ENCODE measurements at places on chromosomes 11 and 22.

GRCh38 chr22:25395468-25395867, 169.0 kb upstream of the GRK3 start:
- DNase-seq, result no peak

GRCh38 chr11:104883342-104883741, 14.9 kb downstream of the CASP12 start:
- no peak for DNase-seq

- no peak for DNase-seq
Measured at GRCh38 chr11:78926633-78927338, 352.1 kb upstream of the NARS2 start.

GRCh38 chr11:65135633-65136145, 1.4 kb upstream of the SYVN1 start:
- no peak for DNase-seq

GRCh38 chr22:39209756-39210155, 35.0 kb downstream of the PDGFB start:
- DNase-seq, result peak; percentile 44

GRCh38 chr11:120280600-120281051, 40.7 kb downstream of the POU2F3 start:
- no peak for DNase-seq

DNA sequence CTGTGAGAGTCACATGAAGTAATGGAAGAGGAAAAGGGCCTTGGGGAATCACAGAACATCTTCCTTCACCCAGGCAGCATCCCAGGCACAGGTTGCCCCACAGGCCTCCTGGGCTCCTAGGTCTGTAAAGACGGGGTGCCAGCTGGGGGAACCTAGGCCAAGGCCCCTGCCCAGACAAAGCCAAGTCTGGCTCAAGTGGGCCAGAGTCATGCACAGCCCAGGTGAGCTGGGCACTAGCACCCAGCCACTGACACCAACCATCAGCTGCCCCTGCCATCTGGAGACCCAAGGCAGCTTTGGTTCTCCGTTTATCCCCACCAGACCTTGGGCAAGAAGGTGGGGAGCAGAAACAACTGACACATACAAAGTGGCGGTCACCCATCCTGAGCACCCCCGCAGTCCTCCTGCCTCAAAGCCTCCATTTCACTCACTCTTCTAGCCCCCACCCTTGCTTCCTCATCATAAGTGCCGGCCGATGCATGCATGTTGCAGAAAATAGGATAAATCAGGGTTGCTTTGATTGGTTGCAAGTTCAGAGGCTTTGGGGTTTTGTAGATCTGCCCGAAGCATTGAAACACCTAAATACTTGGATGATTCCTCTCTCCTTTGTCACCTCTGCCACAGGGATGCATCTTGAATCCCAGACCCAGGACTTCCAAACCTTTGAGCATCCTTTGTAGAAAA, 26.5 kb upstream of the TMPRSS4 start:
- DNase-seq, result no peak

- DNase-seq, result no peak
Measured at GRCh38 chr11:64355078-64355940, 3.7 kb upstream of the RPS6KA4 start.

DNA sequence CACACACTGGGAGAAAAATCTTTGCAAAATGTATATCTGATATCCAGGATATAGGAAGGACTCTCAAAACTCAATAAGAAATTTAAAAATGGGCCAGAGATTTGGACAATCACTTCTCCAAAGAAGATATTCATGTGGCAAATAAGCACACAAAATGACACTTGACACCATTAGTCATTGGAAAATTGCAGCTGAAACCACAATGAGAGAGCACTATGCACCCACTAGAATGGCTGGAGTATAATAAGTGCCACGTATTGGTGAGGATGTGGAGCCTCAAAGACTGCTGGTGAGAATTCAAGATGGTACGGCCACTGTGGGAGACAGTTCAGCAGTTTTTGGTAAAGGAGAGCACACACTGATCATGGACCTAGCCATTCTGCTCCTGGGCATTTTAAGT, 12.8 kb upstream of the OSBPL5 start:
- DNase-seq, result no peak

GRCh38 chr11:114197799-114198500, 98.2 kb upstream of the NNMT start:
- no peak for DNase-seq

- peak; percentile 79 for DNase-seq
Measured at GRCh38 chr11:64787526-64788320, 9.4 kb upstream of the SF1 start.

GRCh38 chr11:34251589-34251980, 106.2 kb downstream of the ABTB2 start:
- DNase-seq, result no peak

DNA sequence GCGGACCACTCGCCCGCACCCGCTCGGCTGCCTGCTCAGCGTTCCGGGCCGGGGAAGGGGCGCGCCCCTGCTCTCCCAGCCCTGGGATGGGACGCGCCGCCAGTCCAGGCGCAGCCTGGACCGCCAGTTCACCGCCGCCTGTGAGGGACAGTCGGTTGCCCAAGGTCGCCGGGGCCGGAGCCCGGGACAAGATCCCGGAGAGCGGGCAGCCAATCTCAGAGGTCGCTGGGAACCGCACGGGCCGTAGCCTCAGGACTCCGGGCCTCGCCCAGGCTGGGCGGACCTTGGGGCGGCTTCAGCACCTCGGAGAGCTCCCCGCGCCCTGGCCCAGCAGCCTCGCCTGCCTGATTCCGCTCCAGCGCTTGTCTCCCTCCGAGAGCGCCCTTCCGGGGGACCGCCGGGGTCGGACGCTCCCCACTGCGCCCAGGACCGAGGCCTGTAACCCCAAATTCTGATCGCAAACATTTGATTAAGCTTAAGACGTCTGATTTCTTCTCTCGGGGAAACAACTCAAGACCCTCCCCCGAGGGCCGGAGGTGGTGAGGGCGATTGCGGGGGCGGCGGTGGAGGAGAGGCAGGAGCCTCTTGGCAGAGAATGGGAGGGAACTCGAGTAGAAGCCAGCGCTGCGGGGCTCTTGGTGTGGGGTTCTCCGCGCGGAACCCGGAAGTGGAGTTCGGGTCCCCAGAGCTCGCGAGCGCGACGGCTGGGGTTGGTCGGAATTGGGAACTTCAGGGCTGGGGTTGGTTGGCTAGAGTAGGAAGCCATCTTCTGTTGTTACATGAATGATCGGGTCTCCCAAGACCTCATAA, 1.1 kb upstream of the CHRM4 start:
- DNase-seq, result peak; percentile 92

DNA sequence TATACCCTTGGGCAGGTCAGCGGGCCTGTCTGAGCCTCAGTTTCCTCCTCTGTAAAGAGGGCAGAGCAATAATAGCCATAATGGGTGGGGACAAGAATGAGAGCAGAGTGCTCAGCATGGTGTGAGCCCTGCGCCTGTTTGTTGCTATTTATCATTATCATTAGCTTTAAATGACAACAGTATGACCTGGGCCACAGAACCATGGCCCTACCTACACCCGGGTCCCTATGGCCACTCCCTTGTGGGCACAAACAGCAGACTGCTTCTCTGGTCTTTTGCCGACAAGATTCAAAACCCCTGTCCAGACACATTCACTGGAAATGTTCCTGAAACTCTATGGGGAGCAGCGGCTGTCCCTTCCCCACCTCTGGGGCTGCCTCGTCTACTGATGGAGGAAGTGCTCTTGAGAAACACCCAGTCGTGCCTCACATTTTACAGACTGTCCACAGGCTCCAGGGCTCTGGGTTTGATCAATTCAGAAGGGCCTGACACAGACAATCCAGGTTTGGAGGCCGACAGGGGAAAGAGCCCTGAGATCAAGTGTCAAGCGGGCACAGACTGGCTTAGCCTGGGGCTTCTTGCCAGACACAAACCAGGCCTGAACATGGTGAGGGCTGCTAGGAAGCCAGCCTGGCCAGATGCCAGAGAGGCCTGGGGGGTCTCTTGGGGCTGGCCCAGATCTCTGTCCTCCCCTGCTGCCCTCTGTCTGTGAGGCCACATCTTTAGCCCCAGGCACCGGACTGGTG, 112.5 kb upstream of the CD82 start:
- no peak for DNase-seq

- no peak for DNase-seq
Measured at GRCh38 chr11:74992852-74993251, 4.1 kb downstream of the NEU3 start.

GRCh38 chr11:76455331-76455730, 10.5 kb downstream of the EMSY start:
- no peak for DNase-seq

DNA sequence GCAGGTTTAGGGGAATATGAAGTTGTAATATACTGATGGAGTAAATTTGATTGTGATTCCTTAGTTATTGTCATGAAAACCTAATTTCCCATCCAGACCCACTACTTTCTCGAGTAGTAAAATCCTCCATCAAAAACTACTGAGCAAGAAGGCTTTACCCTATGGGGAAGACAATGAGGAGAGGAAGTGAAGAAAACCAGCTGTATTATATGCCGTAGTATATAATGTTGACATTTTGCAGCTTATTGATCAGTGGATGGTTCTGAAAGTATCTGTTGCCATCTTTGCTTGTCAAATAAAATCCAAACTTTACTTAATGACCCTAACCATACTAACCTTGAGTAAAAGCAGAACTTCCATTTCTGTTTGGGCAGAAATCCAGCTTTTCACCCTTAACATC, 292.8 kb upstream of the RAG2 start:
- DNase-seq, result no peak

- no peak for DNase-seq
Measured at GRCh38 chr11:123698546-123699127, 42.8 kb downstream of the ZNF202 start.

- no peak for DNase-seq
Measured at GRCh38 chr11:12271826-12272366, 105.5 kb upstream of the PARVA start.

DNA sequence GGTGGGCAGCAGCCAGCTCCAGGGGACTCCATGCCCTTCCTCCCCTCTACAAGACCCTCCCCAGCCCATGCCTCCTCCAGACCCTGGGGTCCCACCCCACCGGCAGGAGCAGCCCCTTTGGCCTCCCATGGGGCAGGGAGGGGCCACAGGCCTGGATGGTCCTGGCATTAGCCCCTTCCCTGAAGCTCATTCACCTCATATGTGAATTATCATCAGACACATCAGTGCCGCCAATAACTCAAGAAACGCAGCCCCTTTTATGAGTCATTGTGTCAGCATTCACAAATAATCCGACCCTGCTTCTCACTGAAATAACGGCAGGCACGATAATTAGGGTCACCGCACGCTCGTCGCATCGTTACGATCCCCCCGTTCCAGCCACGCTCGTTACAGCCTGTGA, 124.2 kb downstream of the BRD1 start:
- DNase-seq, result no peak

DNA sequence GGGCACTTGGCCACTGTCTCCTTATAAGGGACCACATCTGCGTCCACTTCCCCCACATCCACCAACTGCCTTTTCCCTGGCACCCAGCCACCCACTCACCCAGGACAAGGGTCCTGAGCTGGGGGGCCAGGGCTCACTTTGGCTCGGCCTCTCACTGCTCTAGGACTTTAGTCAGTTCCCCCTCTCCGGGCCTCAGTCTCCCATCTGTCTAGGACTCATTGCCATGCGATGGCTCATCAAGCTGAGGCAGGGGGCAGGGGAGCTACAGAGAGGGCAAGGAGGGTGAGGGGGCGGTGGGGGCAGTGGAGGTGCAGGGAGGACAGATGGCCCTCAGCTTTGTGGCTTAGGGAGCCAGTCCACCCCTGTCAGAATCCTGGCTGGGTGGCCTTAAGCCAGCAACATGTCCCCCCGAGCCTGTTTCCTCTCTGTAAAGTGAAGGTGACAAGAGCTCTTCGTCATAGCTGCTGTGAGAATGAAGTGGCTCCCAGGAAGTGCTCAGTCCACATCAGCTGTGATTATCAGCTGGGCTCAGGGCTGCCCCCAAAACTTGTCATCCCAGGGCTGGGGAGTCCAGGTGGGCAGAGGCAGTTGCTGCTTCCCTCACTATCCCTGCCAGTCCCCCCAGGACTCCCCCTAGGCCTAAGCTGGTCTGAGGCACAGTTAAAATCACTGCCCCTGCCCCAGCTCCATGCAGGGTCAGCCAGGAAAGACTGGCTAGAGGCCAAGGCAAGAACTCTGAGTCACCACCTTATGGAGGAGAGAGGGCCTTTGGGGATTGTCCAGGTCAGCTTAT, 14.9 kb downstream of the RAC2 start:
- DNase-seq, result no peak

DNA sequence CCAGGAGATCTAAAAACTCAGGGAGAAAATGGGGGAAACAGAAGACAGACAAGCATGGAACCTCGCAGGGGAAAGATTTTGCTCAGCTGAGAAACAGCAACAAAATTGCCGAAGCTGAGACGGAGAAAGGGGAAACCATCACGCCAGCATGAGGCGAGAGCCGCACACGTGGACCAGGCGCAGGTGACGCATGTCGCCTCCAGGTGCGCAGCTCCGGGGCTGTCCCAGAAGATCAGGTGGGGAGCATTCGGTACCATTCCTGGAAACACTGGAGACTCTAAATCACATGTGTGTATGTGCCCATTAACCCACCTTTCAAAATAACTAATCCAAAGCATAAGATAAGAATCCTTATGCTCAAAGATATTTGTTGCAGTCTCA, 121.7 kb downstream of the BRD1 start:
- DNase-seq, result no peak

DNA sequence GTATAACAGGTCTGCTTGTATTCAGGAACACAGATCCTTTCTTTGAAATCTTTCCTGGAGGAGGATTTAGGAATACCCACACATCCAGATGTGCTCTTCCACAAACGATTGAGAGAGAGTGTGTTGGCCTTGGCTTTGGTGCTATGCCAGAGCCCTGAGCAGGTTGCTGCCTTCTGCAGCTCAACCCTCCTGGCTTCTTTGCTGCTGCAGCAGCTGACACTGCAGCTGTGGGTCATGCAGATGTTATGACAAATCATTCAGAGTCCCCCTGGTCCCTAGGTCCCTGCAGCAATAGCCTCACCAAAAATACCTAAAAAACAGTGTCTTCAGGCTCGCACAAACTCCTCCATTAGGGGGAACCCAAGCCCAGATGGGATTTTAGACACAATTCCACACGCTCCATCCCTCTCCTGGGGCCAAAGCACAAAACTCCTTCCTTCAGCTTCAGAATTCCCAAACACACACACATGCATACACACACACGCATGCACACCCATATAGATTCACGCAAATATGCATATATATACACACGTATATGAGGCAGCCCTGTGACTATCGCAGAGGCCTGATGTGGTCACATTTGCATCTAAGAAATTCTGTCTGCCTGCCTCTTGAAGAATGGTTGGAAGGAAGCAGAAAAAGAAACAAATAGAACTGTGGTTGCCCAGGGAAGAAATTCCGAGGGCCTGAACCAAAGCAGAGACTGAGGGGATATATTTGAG, 35.4 kb downstream of the SLN start:
- no peak for DNase-seq

All from suprapubic skin (tissue), 4 donors.